Karpas-422 (cell line): ENCODE measurements at places on chromosomes 13 and 19. TPM values are rescaled to one million over a fixed set of nuclear protein-coding genes. Genes with fewer than 3 reads are reported as not detected.

IRGC gene
- total RNA-seq, result not detected in 2 replicates

DNA sequence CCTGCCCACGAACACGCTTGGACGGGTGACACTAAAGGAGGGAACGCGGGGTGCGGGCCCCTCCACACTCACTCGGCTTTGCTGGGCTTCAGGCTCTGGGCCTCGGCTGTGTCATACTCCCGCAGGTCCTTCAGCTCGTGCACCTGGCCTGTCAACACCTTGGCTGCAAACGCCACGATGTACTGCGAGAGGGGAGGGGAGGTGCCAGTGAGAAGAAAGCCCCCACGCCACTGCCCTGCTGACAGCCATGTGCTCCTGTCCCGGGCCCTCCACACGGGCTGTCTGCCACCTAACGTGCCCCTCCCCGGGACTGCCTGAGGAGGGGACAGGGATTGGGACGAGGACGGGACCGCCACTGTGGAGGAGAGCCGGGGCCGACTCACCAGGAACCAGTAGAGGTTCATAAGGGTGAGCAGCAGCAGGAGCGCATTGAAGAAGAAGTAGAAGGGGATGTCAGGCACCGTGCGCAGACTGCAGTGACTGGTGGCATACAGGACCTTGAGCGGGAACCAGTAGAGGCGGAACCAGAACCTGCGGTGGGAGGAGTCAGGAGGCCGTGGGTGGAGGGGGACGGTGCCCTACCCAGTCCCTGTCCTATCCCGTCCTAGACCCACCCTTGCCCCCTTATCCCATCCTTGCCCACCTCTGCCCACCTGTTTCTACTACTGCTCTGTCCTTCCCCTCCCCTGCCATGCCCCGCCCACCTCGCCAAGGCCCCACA is 16.9 kb downstream of the CERS1 start:
- H3K27me3 ChIP-seq, result no peaks in the 10 kb centered on the region
- no peaks in the 10 kb centered on the region for H3K4me1 ChIP-seq
- H3K4me3 ChIP-seq, result no peak overlapping the region

- no peak for DNase-seq
- no peaks in the 10 kb centered on the region for H3K36me3 ChIP-seq
- H3K27ac ChIP-seq, result no peak overlapping the region
- peaks cover 8% of the 10 kb centered on the region for H3K4me1 ChIP-seq
- H3K27me3 ChIP-seq, result no peaks in the 10 kb centered on the region
Observed at GRCh38 chr19:10283301-10284064, 3.3 kb upstream of the ICAM4 start.

FSD1 gene
- not detected in 2 replicates for total RNA-seq

LHB gene
- not detected in 2 replicates for total RNA-seq

NCAN gene
- total RNA-seq, result not detected in 2 replicates

AZU1 gene
- not detected in 2 replicates for total RNA-seq

DNA sequence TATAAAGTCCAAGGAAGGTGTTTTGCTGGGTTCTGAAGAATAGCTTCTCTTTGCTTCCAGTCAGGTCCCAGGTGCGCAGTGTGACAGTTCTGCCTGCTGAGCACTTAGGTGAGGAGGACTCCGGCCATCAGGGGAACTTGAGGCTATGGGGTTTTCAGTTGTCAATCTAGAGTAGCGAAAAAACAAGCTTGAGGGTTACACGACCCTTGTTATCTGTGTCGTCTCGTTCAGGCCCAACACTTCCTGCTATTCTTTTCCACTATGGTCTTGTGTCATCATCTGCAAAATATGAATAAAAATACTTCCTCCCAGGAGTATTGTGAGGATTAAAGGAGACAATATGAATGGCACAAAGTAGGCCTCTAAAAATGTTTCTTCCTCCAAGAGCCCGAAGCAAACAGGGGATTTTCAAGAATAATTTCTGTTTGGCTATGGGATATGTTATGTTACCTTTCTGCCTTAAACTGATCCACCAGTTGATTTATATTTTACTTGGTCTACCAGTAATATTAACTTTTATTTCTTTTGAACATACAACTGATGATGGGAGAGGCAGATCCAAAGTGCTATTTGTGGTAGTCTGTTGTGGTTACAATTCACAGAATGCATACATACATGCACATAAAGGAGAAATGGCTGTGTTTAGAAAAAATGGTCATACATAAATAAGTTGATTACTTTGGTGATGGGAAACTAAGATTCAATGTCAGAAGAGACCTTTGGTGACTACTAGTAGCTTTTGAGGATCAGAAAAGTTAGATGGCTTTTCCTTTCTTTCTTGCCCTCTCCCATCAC is 40.5 kb upstream of the RCBTB2 start:
- H3K4me1 ChIP-seq, result peaks cover 76% of the 10 kb centered on the region
- peak overlapping the region; percentile 66 for H3K27ac ChIP-seq
- DNase-seq, result no peak
- no peak overlapping the region for H3K4me3 ChIP-seq
- H3K36me3 ChIP-seq, result no peaks in the 10 kb centered on the region

DNA sequence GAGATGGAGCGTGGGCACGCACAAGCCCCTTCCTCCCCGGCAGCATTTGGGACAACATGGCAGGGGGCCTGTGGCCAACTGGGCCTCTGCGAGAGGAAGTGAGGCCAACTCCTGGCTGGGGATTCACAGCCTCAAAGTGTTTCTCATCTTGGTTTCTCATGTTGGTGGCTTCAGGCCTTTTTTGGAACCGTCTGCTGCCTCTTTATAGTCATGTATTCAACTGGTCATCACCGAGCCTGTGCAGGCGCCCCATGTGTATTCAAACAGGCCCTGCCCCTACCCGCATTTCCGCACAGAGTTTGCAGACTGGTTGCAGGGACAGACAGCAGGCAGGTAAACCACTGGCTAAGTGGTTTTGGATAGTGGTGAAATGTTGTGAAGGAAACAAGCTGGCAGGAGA is 17.3 kb upstream of the RELB start:
- DNase-seq, result no peak
- H3K4me3 ChIP-seq, result no peak overlapping the region
- H3K4me1 ChIP-seq, result no peaks in the 10 kb centered on the region
- no peak overlapping the region for H3K27ac ChIP-seq
- no peaks in the 10 kb centered on the region for H3K27me3 ChIP-seq

GRCh38 chr19:28737021-28737895 is 475.7 kb downstream of the UQCRFS1 start:
- no peak overlapping the region for H3K27ac ChIP-seq
- H3K36me3 ChIP-seq, result no peaks in the 10 kb centered on the region
- peak; percentile 74 for DNase-seq
- H3K4me3 ChIP-seq, result no peak overlapping the region

CASP14 gene
- total RNA-seq, result not detected in 2 replicates

TGFBR3L gene
- not detected in 2 replicates for total RNA-seq

CBY2 gene
- total RNA-seq, result not detected in 2 replicates

S1PR4 gene
- not detected in 2 replicates for total RNA-seq

MYH14 gene
- total RNA-seq, result not detected in 2 replicates

- peaks cover 12% of the 10 kb centered on the region for H3K4me1 ChIP-seq
- no peaks in the 10 kb centered on the region for H3K27me3 ChIP-seq
- H3K4me3 ChIP-seq, result no peak overlapping the region
- no peak overlapping the region for H3K27ac ChIP-seq
Observed at GRCh38 chr19:1768248-1768647, 14.9 kb downstream of the ONECUT3 start.

GRCh38 chr13:20192158-20192835 is 441 bp downstream of the GJB2 start:
- H3K27me3 ChIP-seq, result no peaks in the 10 kb centered on the region
- no peaks in the 10 kb centered on the region for H3K36me3 ChIP-seq
- no peak for DNase-seq
- H3K27ac ChIP-seq, result no peak overlapping the region
- no peak overlapping the region for H3K4me3 ChIP-seq

- H3K4me3 ChIP-seq, result no peak overlapping the region
- H3K4me1 ChIP-seq, result no peaks in the 10 kb centered on the region
- H3K36me3 ChIP-seq, result no peaks in the 10 kb centered on the region
- no peak for DNase-seq
- H3K27me3 ChIP-seq, result no peaks in the 10 kb centered on the region
Observed at GRCh38 chr13:92313382-92313781, 913.2 kb upstream of the GPC6 start.

WDR83 gene
- 13.3 and 16.5 TPM in 2 replicates for total RNA-seq

IFI30 gene
- 256 and 416 TPM in 2 replicates for total RNA-seq

DNA sequence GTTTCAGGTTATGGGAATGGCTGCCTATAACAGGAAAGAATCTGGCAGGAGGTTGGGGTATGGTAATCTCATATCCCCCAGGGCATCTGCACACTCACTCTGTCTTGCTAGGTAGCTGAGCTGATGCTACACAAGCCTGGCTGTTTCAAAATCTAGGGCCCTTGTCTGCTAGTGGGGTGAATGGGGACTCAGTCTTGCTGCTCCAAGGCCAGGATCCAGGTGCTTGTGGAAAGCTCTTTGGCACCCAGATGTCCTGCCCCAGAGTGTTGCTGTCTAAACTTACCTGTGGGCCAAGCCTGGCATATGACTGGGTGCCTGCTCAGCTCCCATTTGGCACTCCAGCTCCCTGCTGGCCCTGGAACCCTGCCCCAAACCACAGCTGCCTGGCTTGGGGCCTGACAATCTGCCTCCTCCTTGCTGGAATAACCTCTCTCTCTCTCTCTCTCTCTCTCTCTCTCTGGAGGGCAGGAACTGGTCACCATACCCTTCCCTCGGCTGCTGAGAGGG is 158.1 kb upstream of the TSC22D1 start:
- H3K36me3 ChIP-seq, result no peaks in the 10 kb centered on the region
- no peak for DNase-seq
- H3K27ac ChIP-seq, result no peak overlapping the region
- no peak overlapping the region for H3K4me3 ChIP-seq
- no peaks in the 10 kb centered on the region for H3K27me3 ChIP-seq
- H3K4me1 ChIP-seq, result no peaks in the 10 kb centered on the region

TNNI3 gene
- 0.93 and 1.2 TPM in 2 replicates for total RNA-seq

- no peak overlapping the region for H3K4me3 ChIP-seq
- DNase-seq, result no peak
- no peak overlapping the region for H3K27ac ChIP-seq
- no peaks in the 10 kb centered on the region for H3K27me3 ChIP-seq
Observed at GRCh38 chr13:45681113-45681512, 21.0 kb upstream of the CBY2 start.

- H3K4me3 ChIP-seq, result no peak overlapping the region
- H3K36me3 ChIP-seq, result no peaks in the 10 kb centered on the region
- no peak for DNase-seq
- peaks cover 18% of the 10 kb centered on the region for H3K4me1 ChIP-seq
- H3K27me3 ChIP-seq, result no peaks in the 10 kb centered on the region
Observed at GRCh38 chr19:13849991-13850909, 26.7 kb upstream of the NANOS3 start.

DNA sequence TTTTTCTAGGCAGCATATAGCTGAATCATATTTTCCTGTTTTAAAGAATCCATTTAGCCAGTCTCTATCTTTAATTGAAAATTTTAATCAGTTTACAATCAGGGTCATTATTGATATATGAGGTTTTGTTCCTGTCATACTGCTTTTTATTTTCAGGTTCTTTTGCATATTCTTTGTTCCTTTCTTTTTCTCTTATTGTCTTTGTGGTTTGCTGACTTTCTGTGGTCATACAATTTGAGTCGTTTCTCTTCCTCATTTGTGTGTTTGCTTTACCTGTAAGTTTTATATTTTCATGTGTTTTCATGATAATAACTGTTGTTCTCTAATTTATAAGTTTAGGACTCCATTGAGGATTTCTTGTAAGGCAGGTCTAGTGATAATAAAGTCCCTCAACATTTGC is 812.6 kb downstream of the DACH1 start:
- no peak overlapping the region for H3K4me3 ChIP-seq
- H3K4me1 ChIP-seq, result no peaks in the 10 kb centered on the region
- H3K36me3 ChIP-seq, result no peaks in the 10 kb centered on the region
- no peak for DNase-seq

- H3K36me3 ChIP-seq, result no peaks in the 10 kb centered on the region
- DNase-seq, result no peak
- no peaks in the 10 kb centered on the region for H3K4me1 ChIP-seq
Observed at GRCh38 chr13:68708336-68708908, 1399.2 kb upstream of the ATXN8OS start.

DNA sequence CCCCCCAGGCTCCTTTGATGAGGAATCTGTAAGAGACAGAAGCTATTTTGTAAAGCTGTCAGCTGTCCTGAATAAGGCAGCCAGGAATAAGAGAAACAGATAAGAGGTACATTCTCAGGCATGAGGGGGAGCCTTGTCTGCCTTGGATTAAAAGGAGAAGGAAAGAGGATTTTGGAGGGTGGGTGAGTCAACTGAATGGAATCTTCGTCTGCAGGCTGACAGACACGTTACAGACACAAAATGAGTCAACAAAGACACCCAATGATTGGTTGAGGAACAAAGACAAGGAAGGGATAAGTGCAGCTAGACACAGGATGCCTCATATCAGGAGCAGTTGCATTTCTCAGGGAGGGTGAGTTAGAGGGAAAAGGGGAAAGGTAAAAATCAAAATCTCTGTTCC is 162.5 kb downstream of the OLFM4 start:
- no peaks in the 10 kb centered on the region for H3K27me3 ChIP-seq
- no peaks in the 10 kb centered on the region for H3K4me1 ChIP-seq
- no peak overlapping the region for H3K4me3 ChIP-seq
- H3K27ac ChIP-seq, result no peak overlapping the region
- no peak for DNase-seq

DNA sequence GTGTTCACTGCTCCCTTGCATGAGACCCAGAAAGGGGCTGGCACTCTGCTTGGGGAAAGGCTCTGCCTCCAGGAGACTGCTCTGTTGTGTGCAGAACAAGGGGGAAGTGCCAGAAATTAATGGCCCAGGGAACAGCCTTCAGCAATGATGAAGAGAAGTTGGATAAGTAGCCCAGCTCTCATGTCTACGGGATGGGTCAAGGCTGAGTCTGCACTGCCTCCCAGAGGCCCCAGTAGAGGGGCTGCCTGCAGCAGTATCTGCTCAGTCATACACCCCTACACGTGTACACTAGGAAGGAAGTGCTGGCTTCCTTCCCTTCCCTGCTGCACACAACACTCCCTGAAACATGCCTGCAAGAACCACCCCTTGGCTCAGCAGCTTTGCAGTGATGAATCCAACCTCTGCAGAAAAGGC is 54.6 kb upstream of the URI1 start:
- H3K4me3 ChIP-seq, result no peak overlapping the region
- H3K27ac ChIP-seq, result no peak overlapping the region
- H3K4me1 ChIP-seq, result no peaks in the 10 kb centered on the region
- DNase-seq, result no peak
- no peaks in the 10 kb centered on the region for H3K36me3 ChIP-seq

DNA sequence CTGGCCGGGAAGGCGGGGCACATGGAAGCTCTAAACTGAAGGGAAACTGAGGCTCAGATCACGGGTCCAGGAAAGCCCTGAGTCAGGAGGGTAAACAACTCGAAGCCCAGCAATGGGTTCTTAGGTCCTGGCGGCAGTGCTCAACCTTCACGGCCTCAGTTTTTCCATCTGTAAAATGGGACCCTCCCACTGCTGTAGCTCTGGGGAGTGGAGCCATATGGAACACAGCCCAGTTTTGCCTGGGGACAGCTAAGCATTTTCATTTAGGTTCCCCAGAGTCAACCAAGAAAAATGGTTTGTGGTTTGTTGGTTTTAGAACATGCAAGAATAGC is 30.4 kb downstream of the CEBPG start:
- no peaks in the 10 kb centered on the region for H3K4me1 ChIP-seq
- no peak overlapping the region for H3K27ac ChIP-seq
- H3K27me3 ChIP-seq, result no peaks in the 10 kb centered on the region
- no peak overlapping the region for H3K4me3 ChIP-seq
- no peaks in the 10 kb centered on the region for H3K36me3 ChIP-seq

RASA3 gene
- 0.56 and 2.4 TPM in 2 replicates for total RNA-seq
